NCI-H1048 (cell line): ENCODE measurements at places on chromosomes 16 and 17.
A peak's percentile ranks its signal among the peaks of the same experiment; 100 is the strongest.

GRCh38 chr16:52265446-52265861 lies 281.5 kb downstream of the TOX3 start:
- no peak for DNase-seq

DNA sequence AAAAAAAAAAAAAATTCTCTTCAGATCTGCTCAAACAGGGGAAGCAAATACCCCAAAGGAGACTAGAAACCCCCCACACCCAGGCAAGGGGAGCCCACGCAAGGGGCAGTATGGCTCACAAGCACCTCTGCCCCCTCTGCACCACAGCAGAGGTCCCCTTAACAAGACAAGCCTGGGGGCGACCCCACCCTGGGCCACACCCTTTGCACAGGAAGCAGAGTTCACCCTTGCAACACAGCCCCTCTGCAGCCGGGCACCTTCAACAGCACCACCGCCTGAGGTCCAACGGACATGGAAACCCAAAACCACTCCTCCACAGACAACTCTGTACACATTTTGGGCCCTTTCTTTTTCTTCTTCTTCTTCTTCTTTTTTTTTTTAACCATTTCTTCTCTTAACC lies 12.8 kb downstream of the AXIN1 start:
- DNase-seq: no peak

- no peak for DNase-seq
Observed at GRCh38 chr17:49486012-49486641, 9.0 kb upstream of the NGFR start.

DNA sequence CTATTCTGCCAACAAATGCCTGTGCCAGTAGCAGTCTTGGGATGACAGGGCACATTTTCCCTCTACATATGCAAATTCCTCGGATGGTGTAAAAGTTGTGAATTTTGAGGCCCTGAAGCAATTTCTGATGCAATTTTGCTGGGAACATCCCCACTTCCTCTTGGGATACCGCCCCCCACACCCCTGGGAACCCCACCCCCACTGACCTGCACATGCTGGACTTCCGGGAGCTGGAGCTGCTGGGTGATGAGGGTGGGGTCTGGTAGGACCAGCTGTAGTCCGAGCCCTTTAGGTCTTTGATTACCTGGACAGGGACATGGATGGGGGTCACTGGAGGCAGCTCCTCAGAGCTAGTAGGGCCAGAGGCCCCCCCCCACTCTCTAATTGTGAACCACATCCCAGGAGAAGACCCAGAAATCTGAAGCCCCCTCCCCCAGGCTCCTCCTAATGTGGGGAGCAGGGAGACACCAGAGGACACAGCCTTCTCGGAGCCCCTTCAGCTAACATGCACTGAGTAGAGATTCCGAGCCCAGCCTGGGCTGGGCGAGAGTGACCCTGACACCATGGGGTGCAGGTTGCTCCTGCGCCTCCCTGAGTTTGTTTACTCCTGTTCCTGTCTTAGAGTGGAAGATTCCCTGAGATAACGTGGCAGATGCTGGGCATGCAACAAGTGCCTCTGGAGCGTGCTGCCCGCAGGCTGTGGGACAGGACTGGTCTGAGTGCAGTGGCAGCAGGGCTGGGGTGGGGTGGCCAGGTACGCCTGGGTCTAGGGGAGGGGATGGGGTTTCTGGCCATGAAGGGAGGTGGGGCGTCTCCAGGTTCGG lies 9.0 kb downstream of the MTSS2 start:
- no peak for DNase-seq

GRCh38 chr16:87248714-87249113 lies 68.5 kb downstream of the C16orf95 start:
- no peak for DNase-seq

DNA sequence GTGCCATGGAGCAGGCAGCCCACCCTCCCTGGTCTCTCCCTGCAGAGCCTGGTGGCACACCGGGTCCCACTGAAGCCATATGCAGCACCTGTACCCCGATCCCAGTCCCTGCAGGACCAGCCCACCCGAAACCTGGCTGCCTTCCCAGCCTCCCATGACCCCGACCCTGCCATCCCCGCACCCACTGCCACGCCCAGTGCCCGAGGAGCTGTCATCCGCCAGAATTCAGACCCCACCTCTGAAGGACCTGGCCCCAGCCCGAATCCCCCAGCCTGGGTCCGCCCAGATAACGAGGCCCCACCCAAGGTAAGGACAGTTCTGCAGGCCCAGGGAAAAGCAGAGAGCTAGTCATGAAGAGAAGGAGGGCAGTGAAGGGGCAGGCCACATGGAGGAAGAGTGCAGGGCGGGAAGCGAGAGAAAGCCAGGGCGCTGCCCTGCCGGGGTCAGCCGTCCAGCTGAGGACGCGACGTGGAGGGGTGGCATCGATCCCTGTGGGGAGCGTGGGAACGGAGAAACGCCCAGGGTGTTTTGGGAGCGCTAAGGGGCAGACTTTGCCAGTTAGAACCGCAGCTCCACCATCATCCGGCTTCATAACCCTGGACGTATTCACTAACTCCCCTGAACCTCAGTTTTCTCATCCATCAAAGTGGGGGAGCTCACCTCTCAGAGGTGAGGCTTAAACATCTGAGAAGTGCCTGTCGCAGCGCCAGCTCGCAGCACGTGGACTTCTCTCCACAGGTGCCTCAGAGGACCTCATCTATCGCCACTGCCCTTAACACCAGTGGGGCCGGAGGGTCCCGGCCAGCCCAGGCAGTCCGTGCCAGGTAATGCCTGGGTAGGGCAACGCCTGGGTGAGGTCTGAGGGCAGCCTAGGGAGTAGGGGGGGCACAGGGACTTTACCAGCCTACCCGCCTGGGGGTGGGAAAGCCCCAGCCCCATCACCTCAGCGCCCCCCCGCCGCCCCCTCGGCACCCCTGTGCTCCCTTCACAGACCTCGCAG lies 7.6 kb upstream of the C17orf107 start:
- DNase-seq: no peak

GRCh38 chr17:12514596-12514995 lies 151.1 kb upstream of the MYOCD start:
- no peak for DNase-seq

DNA sequence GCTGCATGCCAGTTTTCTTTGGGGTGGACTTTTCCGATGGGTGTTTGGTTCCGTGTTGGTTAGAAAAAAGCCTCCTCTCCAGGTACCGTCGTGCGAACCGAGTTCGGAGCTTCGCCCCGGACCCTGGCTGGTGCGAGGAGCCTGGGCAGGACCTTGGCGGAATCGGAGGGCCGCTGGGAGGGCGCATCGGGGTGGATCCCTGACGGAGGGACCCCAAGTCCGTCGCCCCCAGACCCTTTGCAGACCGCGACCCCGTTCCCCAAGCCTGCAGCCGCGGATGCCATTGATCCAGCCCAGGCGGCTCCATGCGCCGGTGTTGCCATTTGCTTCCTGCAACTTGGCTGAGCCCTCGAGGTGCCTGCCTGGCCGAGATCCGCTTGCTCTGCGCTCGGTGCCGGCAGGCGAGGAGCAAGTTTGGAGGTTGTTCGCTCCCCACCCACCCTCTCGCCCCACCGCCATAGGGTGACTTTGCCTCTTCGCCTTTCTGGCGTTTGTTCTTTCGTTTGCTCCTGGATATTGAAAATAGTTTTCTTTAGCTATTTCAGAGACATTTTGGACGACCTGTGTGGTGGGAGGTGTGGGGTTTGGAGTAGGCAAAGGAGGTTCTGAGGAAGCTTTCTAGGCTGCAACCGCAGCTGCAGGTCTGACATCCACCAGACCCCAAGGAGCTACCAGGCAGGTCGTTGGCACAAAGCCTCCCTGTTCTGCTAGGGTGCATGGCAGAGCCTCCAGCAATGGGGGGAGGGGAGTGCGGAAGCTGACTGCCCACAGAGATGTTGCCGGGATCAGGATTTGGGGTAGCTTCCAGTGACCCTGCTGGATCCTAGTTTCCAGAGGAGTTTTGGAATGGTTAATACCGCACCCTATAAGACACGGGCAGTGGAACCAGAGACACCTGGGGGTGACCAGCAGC lies 58.2 kb downstream of the RAP1GAP2 start:
- DNase-seq: no peak

- DNase-seq: peak; percentile 18
Observed at GRCh38 chr16:84738255-84739038, 38.6 kb downstream of the USP10 start.

DNA sequence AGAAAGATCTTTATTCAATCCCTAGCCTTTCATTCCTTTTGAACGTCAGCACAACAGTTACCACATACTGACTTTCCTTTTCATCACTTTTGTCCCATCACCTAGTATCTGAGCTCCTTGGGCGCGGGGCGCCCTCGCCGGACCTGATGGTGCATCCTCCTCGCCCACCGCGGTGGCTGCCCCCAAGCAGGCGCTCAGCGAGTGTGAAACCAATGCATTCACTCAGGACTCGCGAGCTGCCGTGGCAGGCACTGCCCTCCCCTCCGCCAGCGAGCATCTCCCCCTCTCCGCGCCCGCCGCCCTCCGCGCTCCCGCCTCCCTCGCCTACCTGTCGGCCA lies 756 bp downstream of the KLHL11 start:
- no peak for DNase-seq

- DNase-seq: no peak
Observed at GRCh38 chr17:39738568-39738901, 797 bp downstream of the GRB7 start.

DNA sequence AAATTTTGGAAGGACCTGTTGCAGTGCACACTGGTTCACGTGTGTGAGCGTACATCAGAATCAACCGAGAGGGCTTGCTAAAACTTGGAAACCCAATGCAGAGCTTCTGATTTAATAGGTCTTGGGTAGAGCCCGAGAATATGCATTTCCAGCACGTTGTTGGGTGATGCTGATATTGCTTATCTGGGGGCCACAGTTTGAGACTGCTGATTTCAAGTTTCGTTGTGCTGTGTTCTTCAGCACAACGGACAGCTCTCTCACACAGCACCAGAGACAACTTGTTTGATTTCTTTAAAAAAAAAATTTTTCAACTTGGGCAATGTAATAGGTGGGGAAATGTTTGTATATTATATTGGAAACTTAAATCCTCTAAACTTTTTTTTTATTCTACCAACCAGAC lies 9.4 kb downstream of the OR4D2 start:
- DNase-seq: no peak

DNA sequence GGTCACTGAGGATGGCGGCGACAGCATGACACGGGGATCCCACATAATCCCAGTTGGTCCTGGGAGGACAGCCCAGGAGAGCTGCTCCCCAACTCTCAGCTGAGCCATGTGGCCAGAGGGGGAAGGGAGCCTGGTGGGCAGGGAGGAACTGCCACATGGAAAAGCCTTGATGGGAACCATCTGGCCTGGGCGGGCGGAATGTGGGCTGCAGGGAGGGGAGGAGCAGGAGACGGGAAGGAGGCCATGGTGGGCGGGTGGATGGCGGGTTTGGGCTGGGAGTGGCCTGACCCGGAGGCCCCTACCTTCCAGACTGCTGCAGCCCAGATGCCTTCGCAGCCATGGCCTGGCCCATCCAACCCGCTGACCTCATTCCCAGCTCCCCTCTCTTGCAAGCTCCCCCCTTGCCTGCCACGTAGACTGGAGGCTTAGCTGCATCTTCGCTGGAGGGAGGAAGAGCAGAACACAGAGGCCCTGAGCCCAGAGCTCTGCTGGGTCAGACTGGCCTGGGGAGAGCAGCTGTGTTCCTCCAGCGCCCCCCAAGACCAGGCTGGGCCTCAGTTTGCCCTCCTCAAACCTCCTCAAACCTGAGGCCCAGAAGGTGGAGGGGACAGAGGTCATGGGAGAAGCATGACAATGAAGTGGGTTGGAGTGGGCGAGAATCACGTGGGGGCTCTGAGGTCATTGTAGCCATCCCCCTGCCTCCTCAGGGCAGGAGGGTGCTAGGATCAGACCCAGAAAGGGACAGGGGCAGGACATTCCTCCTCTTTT lies 8.2 kb upstream of the COL1A1 start:
- no peak for DNase-seq

GRCh38 chr16:52035436-52035835 lies 511.5 kb downstream of the TOX3 start:
- DNase-seq: no peak
